ENCODE measurements at places on chromosomes 7 and 10. TPM values are rescaled to one million over a fixed set of nuclear protein-coding genes. Genes with fewer than 3 reads are reported as not detected.
A peak's percentile ranks its signal among the peaks of the same experiment; 100 is the strongest.

DNA sequence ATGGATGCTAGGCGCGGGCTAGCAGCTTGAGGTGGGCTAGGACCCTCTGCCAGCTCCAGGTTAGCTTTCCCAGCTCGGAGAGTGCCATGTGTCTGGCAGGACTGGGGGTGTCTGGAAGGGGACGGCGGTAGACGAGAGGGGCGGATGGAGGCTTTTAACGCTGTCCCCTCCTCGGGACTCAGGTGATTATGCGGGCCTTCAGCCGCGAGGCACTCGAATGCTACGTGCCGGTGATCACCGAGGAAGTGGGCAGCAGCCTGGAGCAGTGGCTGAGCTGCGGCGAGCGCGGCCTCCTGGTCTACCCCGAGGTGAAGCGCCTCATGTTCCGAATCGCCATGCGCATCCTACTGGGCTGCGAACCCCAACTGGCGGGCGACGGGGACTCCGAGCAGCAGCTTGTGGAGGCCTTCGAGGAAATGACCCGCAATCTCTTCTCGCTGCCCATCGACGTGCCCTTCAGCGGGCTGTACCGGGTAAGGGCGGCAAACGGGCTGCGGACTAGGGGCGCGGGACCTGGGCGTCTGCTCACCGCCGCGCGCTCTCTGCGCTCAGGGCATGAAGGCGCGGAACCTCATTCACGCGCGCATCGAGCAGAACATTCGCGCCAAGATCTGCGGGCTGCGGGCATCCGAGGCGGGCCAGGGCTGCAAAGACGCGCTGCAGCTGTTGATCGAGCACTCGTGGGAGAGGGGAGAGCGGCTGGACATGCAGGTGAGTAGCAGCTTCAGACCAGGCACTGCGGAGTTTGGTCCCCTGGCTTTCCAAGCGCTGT is 1.1 kb downstream of the CYP26A1 start:
- DNase-seq: no peak

GRCh38 chr10:93015722-93016121 is 44.9 kb upstream of the CYP26C1 start:
- no peak for DNase-seq

- no peak for DNase-seq
Observed at GRCh38 chr7:128114806-128115205, 83.6 kb upstream of the LRRC4 start.

GRCh38 chr7:50486512-50486911 is 36.4 kb upstream of the FIGNL1 start:
- no peak for DNase-seq

DNA sequence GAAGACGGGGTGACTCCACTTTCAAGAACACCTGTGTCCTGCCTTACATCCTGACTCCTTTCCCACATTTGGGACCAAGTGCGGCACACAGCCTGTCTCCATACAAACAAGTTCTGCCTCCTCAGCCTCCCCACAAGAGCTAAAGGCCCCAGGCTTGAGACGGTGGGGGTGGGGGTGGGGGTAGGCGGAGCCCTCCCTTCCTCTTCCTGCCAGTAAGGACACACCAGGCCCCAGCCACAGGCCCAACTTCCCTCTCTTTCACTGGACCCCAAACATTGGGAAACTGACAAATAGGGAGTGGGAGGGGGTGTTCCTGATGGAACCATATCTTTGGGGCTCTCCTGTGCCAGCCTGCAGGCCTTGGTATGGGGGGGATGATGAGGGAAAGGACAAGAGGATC is 4.6 kb downstream of the CDK5 start:
- no peak for DNase-seq

- DNase-seq: no peak
Observed at GRCh38 chr7:155267436-155267835, 30.2 kb upstream of the INSIG1 start.

GRCh38 chr10:54797636-54798321 is 3.3 kb downstream of the PCDH15 start:
- DNase-seq: no peak

- no peak for DNase-seq
Observed at GRCh38 chr7:85774986-85775385, 588.1 kb upstream of the SEMA3D start.

GRCh38 chr7:64685091-64685490 is 19.2 kb downstream of the ZNF107 start:
- DNase-seq: no peak

DNA sequence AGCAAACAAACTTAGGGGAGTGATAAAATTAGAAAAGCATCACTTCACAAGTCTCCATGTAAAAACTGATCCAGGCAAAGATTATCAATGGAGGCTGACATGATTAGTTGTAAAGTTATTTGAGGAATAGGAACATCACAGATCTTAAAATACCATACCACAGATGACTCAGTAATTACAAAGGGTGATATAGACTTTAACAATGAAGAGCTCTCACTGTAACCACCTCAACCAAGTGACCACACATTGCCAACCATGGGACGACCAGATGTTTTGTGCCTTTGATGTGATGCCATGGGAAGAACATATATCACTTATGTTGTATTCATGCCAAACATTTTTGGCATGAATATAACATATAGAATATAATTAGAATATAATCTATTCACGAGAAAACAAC is 11.7 kb downstream of the AASS start:
- DNase-seq: no peak

- peak; percentile 49 for DNase-seq
Observed at GRCh38 chr7:82677493-82677892, 233.9 kb upstream of the CACNA2D1 start.

GRCh38 chr10:98196985-98197384 is 62.5 kb downstream of the R3HCC1L start:
- no peak for DNase-seq

- DNase-seq: no peak
Observed at GRCh38 chr7:30881448-30881847, 30.2 kb upstream of the AQP1 start.

GRCh38 chr10:76244061-76244686 is 812.8 kb downstream of the LRMDA start:
- no peak for DNase-seq

GRCh38 chr10:91150631-91151030 is 69.8 kb upstream of the PCGF5 start:
- DNase-seq: no peak

GRCh38 chr10:111762114-111762513 is 421.5 kb downstream of the GPAM start:
- DNase-seq: no peak

DNA sequence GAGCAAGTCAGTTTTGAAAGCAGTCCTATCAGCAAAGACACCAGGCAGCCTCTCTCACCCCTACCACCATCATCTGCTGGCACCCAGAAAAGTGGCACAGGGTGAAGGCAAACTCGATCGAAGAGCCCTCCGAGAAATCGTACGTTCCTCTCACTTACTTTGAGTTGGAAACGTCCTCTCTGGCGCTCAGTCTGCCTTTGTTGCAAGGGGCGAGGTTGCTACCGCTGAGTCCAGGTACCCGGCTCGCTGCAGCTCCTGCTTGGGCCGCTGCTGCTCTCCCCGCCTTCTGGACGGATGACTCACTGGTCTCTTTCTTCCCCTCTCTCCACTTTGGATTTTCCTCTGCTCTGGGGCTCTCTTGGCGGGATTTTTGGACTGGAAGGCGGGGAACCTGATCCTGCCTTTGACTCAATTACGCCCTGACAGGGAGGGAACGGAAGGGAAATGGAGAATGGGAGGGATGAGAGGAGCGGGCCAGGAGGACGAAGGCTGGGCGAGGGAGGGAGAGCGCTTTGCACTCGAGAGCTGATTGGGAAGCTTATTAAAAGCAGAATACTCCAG is at the start of gene PTN:
TSS of gene PTN (minus strand) at position 453 of the 561 bp plus-strand sequence. CDS start 88,760 bp downstream, outside the sequence.
- DNase-seq: no peak

- no peak for DNase-seq
Observed at GRCh38 chr10:62638062-62638477, 166.4 kb upstream of the ADO start.

DNA sequence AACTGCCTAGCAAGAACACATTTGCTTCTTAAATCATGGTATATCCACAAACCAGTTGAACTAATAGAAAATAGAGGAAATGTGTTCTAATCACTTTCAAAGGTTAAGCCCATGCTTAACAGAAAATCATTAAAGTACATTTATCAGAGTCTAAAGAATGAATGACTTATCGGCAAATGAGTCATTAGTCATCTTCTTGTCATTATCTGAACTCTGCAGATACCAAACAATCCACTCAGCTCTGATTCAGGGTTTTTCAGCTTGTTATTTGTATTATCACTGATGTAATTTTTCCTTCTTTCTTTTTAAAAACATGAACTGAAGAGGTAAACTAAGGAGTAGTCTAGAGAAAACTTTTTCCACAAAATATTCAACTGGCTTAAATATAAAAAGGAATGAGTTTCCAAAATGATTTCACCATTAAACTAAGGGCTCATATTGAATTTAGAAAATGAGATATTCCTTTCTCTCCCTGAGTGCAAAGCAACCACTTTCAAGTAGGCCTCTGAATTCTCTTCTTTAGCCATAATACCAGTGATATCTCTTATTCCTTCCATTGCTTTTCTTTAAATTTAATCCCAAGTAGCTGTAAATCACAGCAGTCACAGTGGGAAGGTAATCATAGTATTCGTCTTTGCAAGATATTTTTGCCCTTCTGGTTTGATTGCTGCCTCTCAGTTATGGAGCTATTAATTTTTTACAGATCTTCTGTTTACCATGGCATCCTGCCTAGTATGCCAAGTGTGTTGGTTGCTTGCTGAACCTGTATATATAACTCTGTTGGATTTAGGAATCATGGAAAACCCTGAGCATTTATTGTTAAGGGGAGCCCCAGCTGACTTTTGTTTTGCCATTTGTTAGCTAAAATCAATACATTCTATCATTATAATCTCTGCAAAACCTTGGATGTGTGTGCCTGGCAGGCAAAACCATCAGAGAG is 125.1 kb downstream of the THSD7A start:
- no peak for DNase-seq

DNA sequence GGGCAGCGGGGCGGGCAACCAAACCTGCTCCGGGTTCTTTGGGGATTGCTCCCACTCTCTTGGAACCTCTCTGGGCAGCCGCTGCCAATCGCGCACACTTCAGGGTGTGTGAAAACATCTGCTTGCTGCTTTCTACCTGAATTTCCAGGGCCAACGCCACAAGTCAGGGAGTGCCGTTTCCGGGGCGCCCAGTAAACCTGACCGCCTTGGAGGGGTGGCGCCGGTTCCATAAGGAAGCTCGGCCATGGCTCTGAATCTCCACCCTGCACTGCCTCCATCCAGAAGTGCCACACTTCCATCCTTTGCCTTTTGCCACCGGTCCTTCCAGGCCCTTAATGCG is 679 bp upstream of the AFAP1L2 start:
- DNase-seq: no peak

GRCh38 chr7:80830584-80831285 is 88.1 kb downstream of the SEMA3C start:
- DNase-seq: no peak

DNA sequence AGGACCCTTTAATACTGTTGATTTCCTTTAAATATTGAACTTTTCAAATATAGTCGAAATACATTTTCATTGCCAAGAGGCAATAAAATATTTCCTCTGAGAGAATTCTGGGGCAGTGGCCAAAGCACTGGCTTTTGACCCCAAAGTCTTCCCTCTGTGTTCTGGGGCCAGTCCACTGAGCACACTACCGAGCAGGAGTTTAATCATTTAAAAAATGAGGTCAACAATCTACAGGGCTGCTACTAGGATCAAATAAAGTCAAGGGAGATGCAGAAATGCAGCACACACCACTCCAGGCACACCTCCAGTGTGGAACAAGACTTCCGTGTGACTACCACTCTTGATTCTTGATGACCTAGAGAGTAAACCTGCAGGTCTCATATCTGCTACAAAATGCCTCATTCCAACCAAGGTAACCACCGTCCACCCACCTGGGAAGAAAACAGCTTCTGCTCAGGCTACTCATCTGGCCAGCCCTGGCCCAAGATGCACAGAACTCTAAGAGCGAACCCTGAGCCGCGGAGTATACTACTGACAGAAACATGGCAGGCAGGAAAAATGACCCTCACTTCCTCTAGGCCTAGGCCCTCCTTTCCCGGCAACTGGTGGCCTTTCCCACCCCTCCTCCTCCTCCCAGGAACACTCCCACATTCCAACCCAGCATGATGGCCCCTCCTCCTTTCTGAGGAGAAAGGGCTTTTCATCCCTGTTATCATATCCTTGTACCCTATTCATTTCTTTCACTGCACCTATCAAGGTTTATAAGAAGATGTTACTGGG is 97.7 kb downstream of the ALOX5 start:
- DNase-seq: no peak

DNA sequence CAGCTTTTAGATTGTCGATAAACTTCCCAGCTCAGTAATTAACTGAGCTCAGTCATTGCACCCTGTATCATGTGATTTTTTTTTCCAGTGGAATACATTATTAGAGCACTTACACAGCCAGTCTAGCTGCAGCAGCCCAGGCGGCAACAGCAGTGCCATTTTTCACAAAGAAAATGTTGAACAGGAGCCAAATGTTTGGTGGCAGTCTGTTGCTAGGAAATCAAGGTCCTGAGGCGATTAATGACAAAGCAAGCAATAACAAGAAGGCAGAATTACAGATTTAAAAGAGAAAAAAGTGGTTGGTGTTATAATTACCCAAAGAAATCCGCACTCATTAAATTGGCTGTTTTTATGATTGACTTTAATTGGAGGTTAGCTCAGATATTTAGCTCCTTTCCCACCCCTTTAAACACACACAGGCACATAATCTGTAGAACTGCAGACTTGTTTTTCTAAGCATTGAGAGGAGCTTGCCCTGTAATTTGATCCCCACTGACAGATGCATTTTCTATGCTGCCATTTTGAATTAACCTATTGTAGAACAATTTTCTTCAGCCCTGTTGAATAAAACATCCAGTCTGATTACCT is 267.4 kb downstream of the ADK start:
- DNase-seq: no peak

DNA sequence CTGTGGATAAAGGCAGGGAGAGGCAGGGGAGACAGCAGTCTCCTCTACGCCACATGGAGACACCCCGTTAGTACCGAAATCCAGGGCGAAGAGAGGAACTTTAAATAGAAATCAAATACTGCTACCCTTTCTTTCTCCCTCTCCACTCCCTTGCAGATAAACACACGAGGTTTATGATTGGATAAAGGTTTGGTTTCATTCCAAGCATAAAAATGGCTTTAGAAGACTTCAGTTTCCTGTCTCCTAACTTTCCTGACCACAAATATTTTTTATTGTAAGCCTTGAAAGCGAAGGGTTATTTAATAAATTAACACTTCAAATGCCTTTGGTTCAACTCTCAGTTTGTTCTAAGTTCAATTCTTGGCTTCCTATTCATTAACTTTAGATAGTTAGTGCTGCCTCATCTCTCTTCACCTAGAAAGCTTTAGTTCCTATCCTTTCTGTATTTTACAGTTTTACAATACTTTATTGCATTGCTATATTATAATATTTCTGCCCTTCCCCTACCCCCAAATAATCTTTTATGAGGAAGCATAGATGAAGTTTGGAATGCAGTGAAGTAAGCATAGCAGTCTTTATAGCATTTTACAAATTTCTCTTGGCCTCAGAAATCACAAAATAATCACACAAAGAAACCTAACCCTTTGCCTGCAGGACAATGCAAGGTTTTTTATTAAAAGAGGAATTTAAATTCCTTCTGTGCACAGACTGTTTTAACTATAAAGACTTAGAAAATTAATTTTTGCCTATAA is 31.5 kb upstream of the ARID5B start:
- DNase-seq: no peak

Gene ADAM8
- total RNA-seq: 207 TPM

Gene ACSL5
- total RNA-seq: 55.0 TPM

Gene CYP26A1
- total RNA-seq: not detected

Gene PAX4
- not detected for total RNA-seq

Gene STEAP4
- total RNA-seq: not detected

Gene GPRIN2
- not detected for total RNA-seq

Gene CADPS2
- not detected for total RNA-seq

Gene CLEC2L
- total RNA-seq: not detected

Gene PDK4
- total RNA-seq: not detected

Gene SRRM3
- total RNA-seq: not detected

Gene MEIG1
- 0.75 TPM for total RNA-seq

Gene ANKRD2
- total RNA-seq: not detected

Gene AVPI1
- total RNA-seq: 1.8 TPM

All from activated CD4-positive, alpha-beta memory T cell treated with anti-CD3 and anti-CD28 coated beads, Interleukin-2, amount 10 ng/mL, durations not matched to agents 7 days and 5 days (primary cell).